Renal cortex interstitium (tissue), 15 donors: ENCODE measurements at places on chromosomes 4 and X.

DNA sequence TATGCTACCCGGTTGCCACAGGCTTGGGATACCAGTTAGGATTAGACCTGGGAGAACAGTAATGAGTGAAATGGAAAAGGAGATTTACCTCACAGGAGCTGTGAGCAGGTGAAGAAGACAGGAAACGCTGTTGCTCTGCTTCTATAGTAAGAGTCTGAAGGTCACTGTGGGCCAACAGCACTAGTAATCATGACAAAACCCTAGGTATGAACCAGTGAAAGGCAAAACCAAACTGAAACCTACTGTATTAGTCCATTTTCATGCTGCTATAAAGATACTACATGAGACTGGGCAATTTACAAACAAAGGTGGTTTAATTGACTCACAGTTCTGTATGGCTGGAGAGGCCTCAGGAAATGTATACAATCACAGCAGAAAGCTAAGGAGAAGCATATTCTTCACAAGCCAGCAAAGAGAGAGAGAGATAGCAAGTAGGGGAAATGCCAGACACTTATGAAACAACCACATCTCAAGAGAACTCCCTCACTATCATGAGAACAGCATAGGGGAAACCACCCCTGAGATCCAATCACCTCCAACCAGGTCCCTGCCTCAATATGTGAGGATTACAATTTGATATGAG is 736.7 kb upstream of the INTU start:
- DNase-seq, result no peak

GRCh38 chrX:100696699-100697351 is 35.1 kb downstream of the SYTL4 start:
- no peak for DNase-seq

DNA sequence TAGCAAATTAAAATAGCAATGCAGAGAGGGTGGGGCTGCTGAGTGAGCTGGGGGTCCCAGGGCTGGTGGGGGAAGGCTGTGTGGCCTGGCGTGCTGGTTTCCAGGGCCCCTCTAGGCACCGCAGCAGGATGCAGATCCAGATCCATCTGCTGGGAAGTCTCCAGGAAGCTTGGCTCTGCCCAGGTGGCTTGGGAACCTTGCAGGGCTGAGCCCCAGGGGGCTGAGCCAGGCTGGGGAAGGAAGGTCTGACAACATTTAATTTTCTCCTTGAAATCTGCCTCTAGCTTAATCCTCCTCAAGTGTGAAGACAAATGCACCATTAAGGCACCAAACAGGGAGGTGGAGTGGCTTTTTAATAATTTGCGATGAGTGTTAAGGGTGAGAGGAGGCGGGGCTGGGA is 31.7 kb downstream of the SORCS2 start:
- DNase-seq, result no peak

DNA sequence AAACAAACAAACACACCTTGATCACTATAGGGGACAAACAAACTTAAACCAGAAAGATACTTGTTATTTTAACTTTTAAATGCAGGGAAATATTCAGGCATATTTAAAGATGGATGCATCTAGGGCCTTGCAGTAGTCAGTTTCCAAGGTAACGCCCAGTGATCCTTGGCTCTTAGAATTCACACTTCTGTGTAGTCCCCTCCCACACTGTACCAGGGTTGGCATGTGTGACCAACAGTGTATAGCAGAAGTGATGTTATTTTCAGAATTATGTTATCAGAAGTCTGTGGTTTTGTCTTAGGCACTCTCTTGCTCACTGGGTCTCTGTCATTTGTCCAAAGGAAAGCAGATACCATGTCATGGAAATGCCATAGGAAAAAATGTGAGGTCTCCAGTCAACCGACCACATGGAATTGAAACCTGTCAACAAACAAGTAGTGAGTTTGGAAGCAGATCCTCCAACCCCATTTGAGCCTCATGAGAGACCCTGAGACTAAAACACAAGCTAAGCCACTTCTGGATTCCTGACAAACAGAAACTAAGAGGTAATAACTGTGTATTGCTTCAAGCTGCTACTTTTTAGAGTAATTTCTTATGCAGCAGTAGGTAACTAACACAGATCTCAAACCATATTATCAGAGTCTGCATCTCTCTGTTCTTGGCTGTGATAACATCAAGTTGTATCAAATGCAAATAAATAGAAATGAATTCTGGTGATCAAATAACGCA is 670.3 kb downstream of the KCTD8 start:
- no peak for DNase-seq

GRCh38 chr4:120694973-120695372 is 227.6 kb downstream of the PRDM5 start:
- DNase-seq, result no peak

GRCh38 chrX:66126662-66127061 is 37.4 kb upstream of the HEPH start:
- DNase-seq, result no peak

DNA sequence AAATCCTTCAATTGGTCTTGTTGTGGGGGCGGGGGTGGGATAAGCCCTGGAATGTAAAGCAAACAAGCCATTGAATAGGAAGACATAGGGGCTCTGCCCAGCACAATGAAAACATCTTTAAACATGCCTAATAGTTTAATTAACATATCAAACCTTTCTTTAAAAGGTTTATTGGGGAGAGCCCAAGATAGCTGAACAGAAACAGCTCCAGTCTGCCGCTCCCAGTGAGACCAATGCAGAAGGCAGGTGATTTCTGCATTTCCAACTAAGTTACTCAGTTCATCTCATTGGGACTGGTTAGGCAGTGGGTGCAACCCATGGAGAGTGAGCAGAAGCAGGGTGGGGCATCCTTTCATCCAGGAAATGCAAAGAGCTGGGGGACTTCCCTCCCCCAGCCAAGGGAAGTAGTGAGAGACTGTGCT is 327.2 kb upstream of the CNKSR2 start:
- no peak for DNase-seq

GRCh38 chr4:173121076-173121561 is 47.5 kb upstream of the GALNT7 start:
- DNase-seq, result no peak

- DNase-seq, result no peak
Measured at GRCh38 chr4:59920416-59920815, 1279.7 kb upstream of the ADGRL3 start.

GRCh38 chr4:170538821-170539473 is 449.2 kb upstream of the AADAT start:
- DNase-seq, result no peak

GRCh38 chr4:129326571-129327460 is 230.9 kb downstream of the C4orf33 start:
- DNase-seq, result no peak

GRCh38 chr4:120065974-120066516 is 603 bp downstream of the MAD2L1 start:
- DNase-seq, result no peak

GRCh38 chrX:150984169-150984824 is 1.2 kb downstream of the HMGB3 start:
- no peak for DNase-seq

DNA sequence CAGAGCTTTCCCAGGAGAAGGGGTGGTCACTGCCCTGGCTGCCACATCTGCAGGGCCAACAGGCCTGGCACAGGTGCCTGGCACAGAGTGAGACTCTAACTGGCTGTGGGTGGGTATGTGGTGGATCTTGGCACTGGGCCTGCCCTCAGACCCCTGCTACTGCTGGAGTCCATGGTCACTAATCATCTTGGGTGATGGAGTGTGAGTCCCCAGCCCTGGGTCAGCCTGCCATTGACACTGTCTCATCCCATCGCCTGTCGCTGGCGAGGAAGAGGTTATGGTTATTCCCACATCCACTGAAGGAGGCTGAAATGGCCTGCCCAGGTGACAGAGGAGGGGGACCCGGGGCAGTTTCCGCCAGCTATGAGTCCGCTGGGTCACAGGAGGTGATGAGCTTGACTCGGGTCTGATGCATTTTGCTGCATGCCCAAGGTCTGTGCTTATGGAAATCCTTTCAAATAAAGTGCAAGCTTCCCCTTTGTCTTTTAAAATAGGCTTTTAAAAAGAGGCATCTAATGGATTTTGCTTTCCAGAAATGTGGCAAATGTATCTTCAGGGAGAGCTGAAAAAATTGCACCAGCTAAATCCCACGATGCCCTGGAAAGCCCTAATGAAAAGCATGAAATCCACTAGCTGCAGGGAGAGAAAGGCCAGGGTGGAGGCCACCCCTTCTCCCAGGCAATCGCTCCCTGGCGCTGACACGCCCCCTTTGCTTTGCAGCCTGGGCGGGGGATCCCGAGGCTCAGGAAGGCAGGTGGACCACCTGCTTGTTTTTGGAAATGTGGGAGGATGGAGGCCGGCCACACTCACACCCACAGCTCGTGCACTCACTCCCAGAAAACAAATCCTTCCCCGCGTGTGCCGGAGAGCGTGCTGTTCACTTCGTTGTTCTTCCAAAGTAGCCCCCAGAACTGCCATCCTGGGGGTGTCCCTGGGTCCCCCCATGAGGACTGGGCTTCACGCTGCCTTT is 54.9 kb downstream of the ABLIM2 start:
- no peak for DNase-seq

DNA sequence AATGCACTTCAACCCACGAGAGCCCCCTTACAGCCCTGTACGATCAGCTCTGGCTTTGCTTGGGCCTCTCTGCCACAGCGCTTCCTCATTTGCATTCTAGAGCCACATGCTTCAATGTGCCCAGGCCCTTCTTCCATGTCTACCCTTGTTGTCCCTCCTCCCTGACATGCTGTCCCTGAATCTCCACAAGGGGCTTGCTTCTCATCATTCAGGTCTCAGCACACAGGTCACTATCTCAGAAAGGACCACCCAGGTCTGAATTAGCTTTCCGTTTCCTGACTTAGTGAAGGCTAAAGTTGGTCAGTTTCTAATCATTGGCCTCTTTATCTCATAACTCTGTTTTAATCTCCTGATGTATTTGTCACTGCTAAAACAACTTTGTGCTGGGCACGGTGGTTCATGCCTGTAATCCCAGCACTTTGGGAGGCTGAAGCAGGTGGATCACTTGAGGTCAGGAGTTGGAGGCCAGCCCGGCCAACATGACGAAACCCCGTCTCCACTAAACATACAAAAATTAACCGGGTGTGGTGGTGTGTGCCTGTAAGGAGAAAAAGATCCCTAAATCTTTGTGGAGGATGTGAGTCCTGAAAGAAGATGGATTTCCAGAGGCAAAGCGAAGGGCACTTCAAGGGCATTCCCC is 17.9 kb upstream of the SLC34A2 start:
- DNase-seq, result no peak

GRCh38 chrX:47293106-47293505 is 60.3 kb downstream of the USP11 start:
- no peak for DNase-seq

DNA sequence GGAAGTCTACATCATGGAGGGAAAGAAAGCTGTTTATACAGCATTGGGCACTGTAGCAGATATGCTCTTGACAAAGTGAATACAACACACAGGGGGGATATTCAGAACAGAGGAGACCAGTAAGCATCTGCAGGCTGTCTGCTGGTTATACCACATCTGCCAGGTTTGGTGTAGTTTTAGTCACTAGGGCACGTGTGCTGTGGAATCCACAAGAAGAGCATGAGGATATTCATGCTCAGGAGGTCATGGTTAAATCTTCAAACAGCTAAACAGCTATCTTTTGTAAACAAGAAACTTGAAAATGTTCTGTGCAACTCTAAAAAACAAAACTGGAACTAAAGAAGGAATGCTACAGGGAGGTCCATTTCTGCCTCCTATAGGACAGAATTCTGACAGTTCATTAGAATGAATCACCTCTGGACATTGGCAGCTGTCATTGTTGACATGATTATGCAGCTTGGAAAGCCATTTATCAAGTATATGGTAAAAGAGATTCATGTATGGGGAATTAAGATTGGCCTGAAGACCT is 175.8 kb downstream of the RCHY1 start:
- no peak for DNase-seq
